ENCODE measurements at places on chromosomes 3 and 15. TPM values are rescaled to one million over a fixed set of nuclear protein-coding genes. Genes with fewer than 3 reads are reported as not detected.

DNA sequence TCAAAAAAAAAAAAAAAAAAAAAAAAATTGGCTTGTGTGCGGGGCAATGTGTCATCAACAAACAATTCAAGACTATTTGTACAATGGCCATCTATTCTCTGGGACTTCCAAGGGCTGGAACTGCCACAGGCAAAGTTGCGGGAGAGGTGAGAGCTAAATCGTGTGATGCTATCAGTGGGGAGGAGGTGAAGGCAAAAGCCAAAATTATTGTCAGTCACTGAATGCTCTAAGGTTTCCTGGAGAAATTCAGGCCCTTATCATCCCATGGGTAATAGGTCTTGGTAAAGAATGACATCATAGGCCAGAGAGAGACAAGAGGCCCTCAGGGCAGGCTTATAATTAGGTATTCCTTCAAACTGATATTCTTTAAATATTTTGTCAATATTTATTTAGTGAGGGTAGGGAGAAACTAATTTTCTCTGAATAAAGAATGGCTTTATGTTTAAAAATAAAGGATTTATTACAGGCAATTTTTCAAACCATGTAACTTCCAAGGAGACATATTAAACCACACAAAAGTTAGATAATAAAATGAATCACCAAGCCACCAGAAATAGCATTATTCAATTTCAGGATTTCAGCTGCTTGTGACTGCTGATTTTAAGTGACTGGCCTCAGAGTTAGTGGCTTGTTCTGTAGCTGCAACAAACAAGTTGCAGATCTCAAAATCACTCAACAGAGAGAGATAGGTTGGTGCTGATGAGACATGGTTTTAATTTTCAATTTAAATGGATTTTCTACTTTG is 226.3 kb upstream of the MRPL3 start:
- DNase-seq = no peak

The LTF gene
- total RNA-seq = 0.80 TPM

DNA sequence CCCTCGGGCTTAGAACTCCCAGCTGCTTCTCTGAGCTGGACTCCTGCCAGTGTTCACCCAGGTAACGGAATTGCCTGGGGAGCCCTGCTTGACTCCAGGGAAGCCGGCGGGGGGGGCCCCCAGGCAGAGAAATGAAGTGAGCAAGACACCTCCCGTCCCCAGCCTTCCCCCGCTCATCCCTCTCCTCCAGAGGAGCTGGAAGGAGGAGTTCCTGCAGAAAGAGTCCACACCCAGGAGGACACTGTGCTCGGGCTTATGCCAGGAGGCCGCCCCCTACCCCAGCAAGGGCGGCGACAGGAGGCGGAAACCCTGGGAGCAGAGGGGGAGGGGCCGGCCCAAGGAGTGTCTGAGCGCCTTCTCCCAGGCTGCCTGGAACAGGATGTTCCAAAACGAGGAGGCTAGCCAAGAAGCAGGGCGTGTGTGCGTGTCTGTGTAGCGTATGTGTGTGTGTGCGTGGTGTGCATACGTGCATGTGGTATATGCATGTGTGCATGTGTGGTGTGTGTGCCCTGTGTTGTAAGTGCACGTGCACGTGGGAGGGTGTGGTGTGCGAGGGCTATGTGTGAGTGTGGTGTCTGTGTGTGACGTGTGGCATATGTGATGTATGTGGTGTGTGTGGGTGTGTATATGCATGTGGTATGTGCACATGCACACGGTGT is 511.3 kb downstream of the SHQ1 start:
- no peak for DNase-seq

DNA sequence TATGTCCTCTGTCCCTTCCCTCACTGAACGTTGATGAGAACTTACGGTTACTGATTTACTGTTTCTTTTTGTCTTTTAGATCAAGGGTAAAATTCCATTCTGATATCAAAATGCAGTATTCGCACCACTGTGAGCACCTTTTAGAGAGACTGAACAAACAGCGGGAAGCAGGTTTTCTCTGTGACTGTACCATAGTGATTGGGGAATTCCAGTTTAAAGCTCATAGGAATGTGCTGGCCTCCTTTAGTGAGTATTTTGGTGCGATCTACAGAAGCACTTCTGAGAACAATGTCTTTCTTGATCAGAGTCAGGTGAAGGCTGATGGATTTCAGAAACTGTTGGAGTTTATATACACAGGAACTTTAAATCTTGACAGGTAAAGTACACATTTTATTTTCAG is 990 bp downstream of the MYNN start:
- DNase-seq = no peak

DNA sequence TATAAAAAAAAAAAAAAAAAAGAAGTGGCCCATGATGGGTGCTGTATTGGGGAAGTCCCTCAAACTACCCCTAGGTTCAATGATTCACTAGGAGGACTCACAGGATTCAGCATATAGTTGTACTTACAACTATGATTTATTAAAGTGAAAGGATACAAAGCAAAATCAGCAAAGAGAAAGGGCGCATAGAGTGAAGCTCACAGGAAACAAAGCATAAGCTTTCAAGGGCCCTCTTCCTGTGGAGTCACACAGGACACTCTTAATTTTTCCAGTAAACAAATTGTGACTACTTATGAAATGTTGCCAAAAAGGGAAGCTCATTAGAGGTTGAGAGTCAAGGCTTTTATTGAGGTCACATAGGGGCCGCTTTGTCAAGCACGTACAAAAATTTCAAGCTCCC is 153.7 kb upstream of the GAP43 start:
- DNase-seq = no peak

All from H1 (cell line).